ENCODE measurements at places on chromosomes 1 and 21.

GRCh38 chr1:107474877-107475612, 334.2 kb downstream of the NTNG1 start:
- no peak for DNase-seq

DNA sequence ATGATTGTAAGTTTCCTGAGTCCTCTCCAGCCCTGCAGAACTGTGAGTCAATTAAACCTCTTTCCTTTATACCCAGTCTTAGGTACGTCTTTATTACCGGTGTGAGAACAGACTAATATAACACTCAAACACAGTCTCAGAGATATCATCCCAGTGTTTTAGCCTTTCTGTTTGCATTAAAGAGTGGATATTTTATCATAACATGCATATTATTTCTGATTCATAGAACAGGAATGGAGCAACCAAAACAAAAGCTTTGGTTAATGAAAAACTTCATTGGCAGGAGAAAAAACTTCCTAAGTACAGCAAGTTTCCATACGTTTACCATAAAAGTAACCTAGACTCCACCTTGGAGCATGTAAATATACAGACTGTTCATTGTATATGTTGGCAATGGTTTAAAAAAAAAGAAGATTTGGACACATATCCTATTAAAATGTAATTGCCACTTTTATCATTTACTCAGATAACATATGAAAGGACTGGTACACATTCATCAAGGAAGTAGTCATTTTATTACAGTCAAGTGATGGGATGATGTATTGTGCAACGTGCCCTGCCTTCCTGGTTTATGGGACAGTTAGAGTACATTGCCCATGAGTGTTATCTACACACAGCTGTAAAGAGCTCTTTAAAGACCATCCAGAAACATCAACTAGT, 144.8 kb downstream of the ETS2 start:
- DNase-seq: no peak

GRCh38 chr1:112460615-112461014, 48.1 kb upstream of the WNT2B start:
- no peak for DNase-seq

GRCh38 chr1:188127507-188127906, 1298.8 kb downstream of the PLA2G4A start:
- DNase-seq: no peak

GRCh38 chr1:65904681-65905083, 112.0 kb downstream of the PDE4B start:
- DNase-seq: no peak

- DNase-seq: no peak
Observed at GRCh38 chr1:156464335-156464734, 36.2 kb downstream of the MEF2D start.

DNA sequence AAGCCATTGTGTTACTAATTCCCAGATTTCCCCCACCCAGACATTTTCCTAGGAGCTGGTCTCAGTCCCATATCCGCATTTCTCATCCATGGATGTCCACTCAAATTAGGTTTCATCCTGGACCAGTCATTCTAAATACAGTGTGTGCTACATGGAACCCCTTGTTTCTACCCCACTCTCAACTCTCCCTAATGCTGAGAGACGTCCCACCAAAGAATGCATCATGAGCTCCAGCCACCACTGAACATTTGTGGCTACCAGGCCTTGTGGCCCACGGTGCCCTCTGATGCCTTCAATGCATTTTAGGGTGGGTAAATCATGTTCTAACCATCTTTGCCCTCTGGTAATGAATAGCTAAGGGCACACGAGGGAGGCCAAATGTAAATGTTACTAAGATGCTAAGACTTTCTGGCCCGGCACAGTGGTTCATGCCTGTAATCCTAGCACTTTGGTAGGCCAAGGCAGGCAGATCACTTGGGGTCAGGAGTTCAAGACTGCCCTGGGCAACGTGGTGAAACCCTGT, 13.3 kb upstream of the RAB42 start:
- no peak for DNase-seq

DNA sequence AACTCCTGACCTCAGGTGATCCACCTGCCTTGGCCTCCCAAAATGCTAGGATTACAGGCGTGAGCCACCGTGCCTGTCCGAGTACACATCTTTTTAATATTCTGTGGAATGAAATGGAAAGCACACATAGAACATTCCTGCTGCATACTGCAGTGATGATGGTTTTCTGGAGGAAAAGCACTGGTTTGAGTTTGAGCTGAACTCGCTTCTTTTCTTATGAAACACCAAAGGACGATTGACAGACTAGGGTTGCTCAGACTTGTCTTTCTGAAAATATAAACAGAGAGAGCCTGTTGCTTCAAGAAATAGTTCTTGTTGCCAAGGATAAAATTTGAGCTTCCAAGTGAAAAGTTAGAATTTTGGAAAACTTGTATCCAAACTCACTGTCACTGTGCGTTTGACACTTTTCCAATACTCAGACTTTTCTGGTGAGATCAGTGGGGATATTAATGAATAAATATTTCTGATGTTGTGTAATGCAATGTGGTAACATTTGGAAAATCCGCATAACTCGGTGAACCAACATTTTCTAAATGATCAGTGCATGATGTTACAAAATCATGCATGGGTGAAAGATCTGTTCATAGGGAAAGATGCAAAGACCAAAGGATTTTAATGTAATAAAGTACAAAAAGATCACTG, 15.0 kb upstream of the ERMAP start:
- DNase-seq: no peak

GRCh38 chr1:101100674-101101073, 75.1 kb upstream of the DPH5 start:
- no peak for DNase-seq

GRCh38 chr1:43994071-43994470, 2.7 kb downstream of the CCDC24 start:
- no peak for DNase-seq

DNA sequence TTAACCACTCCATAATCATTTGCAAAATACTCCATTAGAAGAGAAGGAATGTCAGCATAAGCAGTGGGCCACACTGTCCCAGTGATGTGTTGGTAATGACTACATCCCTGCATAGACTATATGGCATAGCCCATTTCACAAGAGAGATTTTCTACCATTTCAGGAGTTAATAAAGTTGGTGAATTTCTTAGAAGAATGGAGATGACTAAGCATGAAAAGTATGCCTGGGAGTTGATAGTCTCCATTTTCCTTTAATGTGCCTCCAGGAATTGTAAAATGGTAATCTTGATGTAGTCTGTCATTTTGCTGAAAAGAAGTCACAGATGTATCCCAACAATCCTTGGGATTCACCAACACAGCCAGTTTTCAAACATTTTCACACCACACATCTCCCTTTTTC, 608.8 kb upstream of the CHRM3 start:
- no peak for DNase-seq

DNA sequence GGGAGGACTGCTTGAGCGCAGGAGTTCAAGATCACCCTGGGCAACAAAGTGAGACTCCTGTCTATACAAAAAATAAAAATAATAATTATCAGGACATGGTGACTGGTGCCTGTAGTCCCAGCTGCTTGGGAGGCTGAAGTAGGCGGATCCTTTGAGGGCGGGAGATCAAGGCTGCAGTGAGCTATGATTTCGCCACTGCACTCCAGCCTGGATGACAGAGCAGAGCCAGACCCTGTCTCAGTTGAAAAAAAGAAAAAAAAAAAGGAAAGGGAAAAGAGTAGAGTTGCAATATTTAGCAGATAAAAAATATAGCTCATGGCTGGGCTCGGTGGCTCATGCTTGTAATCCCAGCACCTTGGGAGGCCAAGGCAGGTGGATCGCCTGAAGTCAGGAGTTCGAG, 3.3 kb upstream of the S1PR1 start:
- DNase-seq: no peak

DNA sequence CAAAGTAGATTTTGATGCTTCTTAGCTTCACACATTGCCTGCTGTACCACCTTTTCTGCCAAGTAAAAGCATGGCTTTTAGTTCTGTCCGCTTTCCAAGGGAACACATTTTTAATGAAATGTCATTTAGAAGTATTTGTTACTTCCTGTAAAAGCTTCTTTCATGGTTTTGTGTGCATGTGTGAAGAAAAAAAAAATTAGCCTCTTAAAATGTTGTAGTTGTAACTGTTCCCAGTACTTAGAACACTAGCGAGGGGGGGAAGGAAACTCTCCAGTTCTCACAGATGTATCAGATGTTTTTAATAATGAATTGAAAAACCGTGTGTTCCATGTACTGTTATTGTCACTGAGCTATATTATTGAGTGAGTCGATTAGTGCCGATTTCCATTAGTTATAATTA, 568.3 kb upstream of the ADGRL2 start:
- no peak for DNase-seq

Data from lung microvascular endothelial cell (primary cell).